Stimulated activated CD4-positive, alpha-beta T cell treated with anti-CD3 and anti-CD28 coated beads, TNF-alpha, amount 100 ng/mL, for 4 hours (primary cell): ENCODE measurements at places on chromosomes 7 and 10.

- no peak for DNase-seq
These were observed 624 bp upstream of the CEP55 start for GRCh38 chr10:93495654-93496321.

GRCh38 chr10:100841528-100841927 is 71.2 kb upstream of the SLF2 start:
- no peak for DNase-seq

DNA sequence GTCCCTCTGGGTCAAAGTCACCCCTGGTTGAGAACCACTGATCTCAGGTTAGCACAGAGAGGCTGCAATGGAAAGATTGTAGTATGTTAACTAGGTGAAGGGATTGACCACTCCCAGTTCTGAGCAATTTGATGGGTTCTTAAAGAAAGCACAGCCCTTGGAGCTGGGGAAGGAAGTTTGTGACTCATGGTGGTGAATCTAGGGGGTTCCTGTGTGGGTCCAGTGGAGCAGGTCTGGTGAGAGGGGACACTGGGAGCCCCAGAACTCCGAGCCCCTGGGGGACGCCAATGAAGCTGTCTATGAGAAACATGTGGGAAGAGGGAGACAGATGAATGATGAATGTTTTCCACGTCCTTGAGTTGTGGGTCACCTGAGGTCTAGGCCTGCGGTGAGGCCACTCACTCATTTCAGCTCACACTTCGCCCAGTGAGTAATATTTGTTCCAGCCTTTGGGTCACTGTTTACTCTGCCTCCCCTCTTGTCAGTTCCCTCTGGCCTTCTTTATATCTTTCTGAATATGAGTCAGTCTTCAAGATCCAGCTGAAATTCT is 341.9 kb downstream of the LRMDA start:
- DNase-seq: no peak

GRCh38 chr10:46216003-46216634 is 70.7 kb upstream of the ANTXRL start:
- DNase-seq: no peak

DNA sequence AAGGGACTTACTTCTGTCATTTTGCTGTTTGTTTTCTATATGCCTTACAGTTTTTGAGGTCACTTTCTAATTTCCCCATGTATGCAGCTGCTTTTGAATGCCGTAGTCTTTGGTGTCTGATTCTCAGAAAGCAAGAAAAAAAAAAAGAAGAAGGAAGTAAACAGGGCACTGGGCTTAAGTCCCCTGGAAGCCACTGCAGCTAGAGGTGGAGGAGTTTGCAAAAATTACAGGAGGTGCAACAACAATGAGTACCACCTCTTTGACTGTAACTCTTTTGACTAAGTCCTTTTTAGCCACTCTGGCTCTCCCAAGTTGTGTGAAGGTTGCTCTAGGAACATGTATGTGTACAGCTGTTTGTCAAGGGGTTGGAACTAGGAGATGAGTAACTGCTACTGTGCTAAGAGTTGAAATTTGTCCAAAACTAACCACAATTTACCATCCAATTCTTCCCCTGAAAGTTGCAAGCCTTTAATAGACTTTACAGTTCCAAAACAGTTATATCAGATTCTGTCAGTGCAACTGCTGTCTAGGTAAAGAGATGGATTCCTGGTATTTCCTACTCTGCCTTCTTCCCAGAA is 588.0 kb upstream of the LRRN3 start:
- no peak for DNase-seq

DNA sequence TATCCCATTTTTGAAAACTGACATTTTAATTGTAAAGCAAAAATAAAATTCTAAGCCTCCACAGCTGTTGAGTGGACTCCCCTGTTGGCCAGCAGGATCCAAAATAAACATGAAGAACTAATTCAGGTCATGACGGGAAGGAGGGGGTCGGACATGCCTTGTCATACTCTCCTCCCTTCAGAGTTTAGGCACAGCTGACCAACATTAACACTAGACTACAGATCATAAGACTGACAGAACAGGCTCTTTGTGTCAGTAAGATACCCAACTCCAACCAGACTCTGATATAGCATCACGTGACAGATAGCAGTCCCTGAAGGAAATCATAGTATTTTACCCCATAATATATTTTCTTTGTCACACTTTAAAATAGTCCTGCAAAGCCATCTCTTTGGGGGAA is 20.9 kb upstream of the ZNF12 start:
- no peak for DNase-seq

GRCh38 chr10:125064681-125065492 is 95.5 kb downstream of the CTBP2 start:
- DNase-seq: no peak

DNA sequence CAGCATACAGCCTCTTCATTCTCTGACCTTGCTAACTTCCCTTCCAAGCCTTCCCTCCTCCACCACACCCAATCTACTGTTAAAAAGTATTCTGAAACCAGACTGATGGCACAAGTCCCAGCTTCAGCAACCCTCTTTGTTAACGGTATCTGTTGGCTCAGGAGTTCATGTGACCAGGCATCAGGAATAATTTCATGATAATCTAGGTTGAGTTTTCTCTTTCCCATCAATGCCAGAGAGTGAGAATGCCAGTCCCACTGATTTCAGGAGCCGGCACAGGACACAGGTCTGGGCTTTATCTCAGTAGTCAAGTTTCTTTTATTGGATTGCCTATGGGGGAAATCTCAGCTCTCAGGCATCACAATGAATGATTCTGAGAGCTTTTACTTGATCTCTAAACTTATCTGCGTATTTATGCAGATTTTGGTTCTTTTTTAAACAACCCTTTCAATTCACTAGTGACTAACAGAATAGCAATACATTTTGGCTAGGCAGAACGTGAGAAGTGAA is 231.0 kb upstream of the LYZL1 start:
- DNase-seq: no peak

- no peak for DNase-seq
These were observed 15.1 kb downstream of the LSMEM1 start for GRCh38 chr7:112495810-112496462.

DNA sequence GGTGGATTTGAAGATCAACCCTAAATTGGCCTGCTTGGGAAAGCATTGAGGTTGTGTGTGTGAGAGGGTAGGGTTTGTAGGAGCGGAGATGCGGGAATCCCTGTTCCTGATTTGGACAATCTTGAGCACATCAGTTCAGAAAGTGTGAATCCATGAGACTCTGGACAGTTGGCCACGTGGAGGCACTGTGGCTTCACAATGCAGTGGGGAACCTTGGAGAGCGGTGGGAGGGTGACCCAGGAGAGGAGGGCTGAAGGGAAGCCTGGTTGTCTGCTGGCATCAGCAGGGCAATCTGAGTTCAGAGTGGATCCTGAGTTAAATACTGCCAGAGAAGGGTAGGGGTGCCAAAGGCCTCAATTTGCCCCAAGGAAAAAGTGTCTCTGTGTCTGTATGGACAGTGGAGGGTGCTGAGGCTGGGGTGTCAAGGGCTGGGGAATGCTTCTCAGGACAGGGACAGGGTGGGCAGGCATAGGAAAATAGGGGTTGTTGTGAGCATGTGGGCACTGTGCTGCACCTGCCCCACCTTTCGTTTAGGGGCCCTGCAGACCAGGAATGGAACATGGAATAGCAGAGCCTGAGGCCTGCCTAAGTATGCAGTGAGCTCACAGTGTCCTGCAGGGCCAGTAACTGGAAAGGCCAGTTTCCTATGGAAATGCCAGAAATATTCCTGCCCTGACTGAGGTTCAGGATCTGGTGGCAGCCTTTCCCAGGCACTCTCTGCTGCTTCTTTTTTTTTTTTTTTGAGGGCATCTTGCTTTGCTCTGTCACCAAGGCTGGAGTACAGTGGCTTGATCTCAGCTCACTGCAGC is 162.9 kb upstream of the PRSS58 start:
- no peak for DNase-seq
